Astrocyte of the spinal cord (primary cell): ENCODE measurements at places on chromosomes 5 and 9.

DNA sequence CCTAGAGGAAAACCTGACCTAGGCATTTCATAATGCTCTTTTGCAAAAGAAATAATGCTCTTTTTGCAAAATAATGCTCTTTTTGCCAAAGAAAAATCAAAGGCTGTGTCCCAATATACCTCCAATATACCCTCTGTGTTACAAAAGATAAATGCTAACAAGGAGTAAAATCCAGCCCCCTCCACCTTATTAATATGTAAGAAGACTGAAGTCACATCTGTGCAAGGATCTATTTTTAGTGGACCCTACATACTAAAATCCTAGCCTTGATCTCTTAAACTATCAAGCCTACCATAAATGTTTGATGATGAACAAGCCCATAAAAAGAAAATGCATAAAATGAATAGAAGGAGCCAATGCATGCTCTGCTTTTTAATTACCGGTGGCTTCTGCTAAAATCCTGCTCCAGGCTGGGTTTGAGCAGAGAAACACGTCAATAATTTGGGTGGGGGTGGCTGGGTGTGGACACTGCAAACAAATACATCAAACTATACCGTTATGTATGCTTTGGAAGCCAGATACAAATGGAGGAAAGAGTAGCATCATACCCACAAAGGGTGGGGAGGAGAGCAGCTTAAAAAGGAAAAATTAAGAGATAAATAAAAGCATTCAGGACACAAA lies 131.6 kb downstream of the SEMA6A start:
- no peak for DNase-seq

GRCh38 chr9:91061506-91061905 lies 259.9 kb downstream of the SYK start:
- DNase-seq: no peak

DNA sequence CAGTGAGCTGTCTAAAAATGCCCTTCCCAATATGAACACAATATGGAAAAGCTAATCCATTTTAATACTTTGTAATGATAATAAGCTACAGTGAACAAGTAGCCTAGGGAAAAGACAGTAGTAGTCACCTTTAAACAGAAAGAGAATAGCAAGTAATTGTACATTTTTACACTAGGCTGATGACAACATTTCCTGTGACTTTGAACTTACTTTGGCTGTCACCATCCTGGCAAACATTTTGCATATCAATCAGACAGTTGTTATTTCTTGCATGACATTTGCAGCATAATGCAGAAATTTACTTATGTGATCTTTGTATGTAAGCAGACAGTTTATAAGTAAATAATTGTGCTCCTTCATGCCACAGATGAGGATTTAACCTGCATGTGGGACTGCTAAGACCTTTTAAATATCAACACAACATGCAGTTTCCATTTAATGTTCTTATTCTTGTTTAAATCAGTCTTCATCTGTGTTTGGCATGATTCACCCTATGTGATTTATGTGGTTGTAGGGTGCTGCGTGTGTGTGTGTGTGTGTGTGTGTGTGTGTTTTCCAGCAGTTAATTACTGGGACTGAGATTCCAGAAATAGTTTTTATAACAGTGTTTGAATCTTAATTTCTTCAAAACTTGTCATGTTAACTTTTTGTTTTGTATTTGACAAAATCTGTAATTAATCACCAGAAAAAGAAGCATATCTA lies 997.1 kb upstream of the ARRDC3 start:
- DNase-seq: peak; percentile 26

DNA sequence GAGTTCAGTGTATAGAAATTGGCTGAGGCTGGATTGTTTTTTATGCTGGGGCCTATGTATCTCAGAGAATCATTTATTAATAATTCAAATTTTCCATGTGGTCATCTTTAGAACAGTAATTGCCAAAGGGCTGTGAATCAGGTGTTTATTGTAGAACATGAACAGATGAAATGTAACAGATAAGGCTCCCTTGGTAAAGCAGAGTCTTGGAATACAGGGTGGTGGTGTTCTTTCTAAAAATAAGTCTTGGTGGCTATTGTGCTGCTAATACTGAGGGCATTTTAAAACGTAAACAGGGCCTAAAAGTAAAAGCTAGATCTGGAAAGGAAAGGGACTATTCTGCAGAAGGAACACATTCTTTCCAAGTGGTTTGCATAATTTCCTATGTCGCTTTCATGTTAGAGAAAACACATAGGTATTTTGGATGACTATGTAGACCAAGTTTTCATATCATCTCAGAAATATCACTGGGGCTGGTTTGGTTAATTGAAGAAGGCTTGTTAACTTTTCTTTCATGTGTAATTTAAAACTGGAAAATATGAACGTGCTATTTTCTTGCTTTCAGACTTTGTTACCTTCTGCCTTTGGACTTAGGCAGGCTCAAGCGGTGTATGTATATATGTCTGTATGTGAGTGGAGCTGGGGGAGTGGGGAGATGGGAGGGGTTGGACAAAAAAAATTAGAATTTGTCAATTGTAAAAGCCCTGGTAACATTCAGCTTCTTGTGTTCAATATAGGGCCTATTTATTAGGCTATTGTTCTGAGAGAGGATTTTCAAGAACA lies 119.9 kb upstream of the ANKRD55 start:
- DNase-seq: no peak

GRCh38 chr5:94849821-94850736 lies 231.6 kb downstream of the SLF1 start:
- DNase-seq: peak; percentile 70

- DNase-seq: no peak
These were observed 61.6 kb downstream of the ENTREP1 start for GRCh38 chr9:69386651-69387050.

GRCh38 chr5:81558188-81558587 lies 164.3 kb upstream of the ACOT12 start:
- DNase-seq: no peak

DNA sequence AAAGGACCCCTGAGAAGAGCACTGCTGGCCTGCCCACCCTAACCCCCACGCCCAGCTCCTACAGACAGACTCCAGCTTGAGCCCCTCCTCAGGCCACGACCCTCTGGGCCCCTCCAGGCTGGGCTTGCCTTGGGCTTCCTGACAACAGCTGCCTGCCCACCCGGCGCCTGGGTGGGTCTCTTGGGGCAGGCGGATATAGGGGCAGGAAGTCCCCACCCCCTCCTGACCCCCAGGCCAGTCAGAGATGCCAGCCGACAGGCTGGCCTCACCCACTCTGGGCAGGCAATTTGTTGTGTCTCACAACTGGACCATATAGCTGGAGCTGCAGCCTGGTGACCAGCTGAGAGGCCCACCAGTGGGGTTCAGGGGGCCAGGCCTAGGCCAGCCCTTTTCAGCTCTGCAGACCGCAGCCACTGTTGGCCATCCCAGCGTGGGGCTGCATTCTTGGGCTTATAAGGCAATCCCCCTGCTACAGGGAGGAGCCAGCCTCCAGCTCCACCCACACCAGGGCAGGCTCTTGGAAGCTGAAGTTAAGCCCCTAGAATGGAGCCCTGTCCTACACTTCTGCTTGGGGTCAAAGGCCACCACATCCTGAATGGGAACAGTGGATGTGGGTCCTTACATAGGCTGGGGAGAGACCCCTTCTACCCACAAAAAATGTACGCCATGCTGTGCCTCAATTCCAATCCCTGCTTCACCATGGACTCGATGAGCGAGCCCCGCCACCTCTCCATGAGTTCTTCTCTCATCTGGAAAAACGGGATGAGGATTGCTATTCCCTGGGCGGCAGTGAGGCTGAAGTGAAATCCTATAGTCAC lies 2.0 kb downstream of the PDLIM7 start:
- peak; percentile 97 for DNase-seq

- DNase-seq: no peak
These were observed 7.9 kb upstream of the OXCT1 start for GRCh38 chr5:41878173-41878572.

DNA sequence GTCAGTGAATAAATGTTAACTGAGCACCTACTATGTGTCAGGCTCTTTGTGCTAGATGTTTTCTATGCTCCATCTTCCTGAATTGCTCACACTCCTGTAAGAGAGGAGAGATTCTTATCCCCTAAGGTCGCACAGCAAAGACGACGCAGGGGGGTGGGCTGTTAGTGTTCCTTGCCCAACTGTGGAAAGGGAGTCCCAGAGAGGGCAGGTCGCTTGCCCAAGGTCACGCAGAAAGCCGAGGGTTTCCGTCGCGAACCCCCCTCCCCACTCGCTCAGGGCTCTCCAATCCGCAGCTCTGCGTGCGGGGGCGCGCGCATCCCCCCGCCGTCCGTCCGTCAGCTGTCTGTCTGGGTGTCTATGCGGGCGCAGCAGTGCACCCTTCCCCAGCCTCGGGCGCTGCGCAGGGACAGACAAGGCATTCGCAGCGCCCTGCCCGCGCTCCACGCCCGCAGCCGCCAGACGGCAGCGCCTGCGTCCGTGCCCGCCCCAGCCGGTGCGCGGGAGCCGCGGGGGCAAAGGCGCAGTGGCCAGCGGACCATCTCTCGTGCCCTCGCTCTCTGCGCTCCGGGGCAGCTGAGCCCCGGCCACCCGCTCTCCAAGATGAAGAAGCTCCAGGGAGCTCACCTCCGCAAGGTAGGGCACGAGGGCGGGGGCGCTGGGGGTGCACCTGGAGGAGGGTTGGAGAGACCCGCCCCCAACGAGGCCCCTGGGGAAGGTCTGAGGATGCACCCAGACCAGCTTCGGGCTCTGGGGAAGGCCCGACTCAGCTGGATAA lies at the start of gene SLC6A7:
Gene SLC6A7, plus strand, starts transcription at position 335 of the 775 bp plus-strand sequence. Its CDS starts 266 bp downstream, at position 601.
- DNase-seq: no peak

GRCh38 chr9:4290427-4290837 lies 9.4 kb downstream of the GLIS3 start:
- no peak for DNase-seq

DNA sequence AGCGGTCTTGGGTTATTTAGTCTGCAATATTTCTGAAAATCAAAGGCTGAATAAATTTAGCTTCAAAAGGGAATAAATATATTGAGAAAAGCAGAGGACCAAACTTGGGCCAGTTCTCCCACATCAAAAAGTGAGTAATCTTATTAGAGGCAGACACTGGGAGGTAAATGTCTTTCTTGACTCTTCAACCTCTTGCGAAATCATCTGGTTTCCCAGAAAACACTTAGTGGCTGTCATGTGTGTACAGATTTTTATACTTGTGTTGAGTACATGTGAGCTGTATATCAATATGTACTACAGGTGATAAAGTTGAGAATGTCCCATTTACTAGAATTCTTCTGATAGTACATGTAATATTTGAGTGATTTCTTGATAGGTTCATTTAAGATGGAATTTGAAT lies 454.9 kb downstream of the PRR16 start:
- no peak for DNase-seq

DNA sequence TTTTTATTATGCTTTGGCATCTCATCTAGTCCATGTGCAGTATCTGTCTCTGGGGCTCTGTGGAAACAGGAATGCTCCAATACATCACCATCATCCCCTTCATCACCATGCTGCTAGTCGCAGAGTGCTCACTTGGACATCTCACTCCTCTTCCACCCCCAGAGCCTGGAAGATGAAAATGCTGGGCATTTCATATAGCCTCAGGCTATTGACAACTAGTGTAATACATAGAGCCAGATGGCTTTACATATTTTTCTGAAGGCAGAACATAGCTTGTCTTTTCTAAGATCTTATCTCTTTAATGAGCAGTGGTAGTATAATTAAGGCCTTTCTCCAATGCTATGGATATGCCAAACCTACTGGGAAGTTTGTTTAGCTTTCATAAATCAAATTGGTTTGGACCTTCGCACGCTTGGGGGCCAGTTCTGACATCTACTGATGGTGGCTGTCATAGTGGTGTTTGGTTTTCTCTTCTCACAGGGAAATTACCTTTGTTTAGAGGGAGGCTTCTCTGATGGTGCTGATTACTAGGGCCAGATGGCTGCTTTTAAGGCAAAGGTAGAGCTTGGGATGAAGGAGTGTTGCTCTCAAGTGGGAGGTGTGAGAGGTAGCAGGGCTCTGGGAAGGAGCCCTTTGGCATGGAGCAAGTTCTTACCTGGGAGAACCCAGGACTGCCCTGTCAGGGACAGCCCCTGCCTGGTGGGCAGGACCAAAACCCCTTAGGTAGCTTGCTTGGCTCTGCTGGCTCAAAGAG lies 63.1 kb upstream of the CXCL14 start:
- no peak for DNase-seq

DNA sequence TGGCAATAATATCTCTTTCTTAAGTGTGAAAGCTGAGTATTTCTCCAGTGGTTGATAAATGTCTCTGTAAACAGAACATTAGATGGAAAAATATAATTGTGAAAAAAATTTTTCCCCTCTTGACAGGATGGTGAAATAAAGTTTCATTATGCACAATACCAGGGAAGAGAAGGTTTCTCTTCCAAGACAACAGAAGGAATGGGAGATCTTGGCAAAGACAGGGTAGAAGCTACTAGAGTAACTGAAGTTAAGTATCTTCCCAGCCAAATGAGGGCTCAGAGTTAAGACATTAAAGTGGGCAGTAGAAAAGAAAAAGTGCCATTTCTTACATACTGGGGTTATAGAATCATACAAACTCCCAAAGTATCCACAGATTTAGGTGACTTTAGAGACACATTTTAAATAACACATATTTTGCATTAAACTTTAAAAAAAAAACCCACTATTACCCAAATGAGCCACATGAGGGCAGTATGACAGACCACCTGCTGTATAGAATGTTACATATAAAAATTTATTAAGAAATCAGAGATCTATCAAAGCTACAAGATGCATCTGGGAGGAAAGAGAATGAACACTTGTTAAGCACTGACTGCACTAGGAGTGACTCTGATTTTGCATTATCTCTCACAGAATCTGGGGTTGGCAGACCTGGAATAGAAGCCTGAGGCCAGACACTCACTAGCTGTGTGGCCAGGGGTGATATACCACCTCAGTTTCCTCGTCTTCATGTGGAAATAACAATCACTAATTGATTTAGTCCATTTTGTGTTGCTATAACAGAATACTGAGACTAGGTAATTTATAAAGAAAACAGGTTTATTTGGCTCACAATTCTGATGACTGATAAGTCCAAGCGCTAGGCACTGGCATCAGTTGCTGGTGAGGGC lies 98.5 kb downstream of the ARSB start:
- peak; percentile 22 for DNase-seq

DNA sequence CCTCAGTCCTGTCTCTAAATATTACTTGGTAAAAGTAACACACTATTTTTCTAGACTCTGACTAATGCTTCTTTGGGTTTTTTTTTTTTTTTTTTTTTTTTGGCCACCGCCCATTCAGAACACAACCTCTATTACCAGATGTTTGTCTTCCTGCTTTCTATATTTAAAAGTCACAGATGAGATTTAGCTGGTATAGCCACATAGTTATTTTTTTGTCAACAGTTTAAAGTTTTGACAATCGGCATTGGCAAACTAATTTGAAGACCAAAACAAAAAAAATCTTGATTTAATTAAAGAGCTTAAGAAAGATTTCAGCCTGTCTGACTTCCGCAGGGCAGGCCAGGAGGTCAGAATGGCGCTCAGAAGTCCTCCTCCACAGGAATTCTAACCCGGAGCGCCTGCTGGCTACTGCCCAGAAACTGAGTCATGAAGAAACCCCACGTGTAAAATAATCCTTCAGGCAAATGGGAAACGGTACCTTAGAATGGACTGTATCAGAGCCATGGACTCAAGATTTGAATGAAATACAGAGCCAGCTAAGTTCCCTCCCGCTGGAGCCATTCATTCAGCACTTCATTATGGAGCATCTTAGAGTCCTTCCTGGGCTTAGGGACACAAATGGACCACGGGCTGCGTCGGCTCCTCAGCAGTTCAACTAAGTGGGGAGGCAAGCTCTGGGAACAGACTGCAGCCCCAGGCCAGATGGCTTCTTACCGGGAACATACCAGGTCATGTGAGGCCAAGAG lies 55.6 kb downstream of the PTPDC1 start:
- DNase-seq: peak; percentile 99

- no peak for DNase-seq
These were observed 110.9 kb downstream of the GRIA1 start for GRCh38 chr5:153601377-153601776.

- no peak for DNase-seq
These were observed 1.5 kb downstream of the RNF44 start for GRCh38 chr5:176535664-176536131.

GRCh38 chr5:97455996-97456395 lies 272.9 kb upstream of the RIOK2 start:
- DNase-seq: no peak
